ENCODE measurements at places on chromosomes 2 and 18.

DNA sequence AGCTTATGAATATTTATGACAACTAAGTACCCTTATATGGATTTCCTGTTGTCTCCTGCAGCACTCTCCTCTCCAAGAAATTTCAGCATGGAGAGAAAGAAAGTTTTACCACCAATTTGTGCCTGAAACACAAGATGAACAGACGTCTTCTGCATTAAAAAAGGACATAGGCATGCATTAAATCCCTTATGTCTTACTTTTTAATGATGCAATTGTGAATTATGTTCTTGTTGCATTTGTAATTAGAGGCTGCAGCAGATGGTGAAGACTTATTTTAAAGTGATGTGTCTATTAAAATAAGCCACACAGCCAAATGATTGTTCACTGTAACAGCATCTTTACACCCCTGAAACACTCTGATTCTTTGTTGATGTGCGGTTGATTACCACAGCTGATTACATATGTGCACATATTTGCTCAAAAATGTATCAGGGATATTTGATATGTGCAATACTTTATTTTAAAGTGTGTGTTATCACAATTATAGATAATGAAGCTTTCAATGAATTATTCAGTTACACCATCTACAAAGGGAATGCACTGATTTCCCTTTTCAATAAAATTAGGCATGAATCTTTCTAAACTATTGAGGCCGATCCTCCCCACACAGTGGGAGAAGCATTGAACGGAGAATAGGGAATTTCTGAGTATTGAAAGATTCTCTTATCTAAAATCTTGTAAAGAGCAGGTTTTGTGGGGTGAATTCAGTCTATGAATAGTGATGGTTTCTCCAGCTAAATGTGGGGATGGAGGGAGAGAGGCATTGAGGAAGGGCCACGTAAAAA is 585.1 kb downstream of the SLC4A3 start:
- DNase-seq = no peak

GRCh38 chr18:9992300-9992972 is 78.6 kb downstream of the VAPA start:
- DNase-seq = no peak

- DNase-seq = no peak
Measured at GRCh38 chr2:19203866-19204265, 154.6 kb downstream of the OSR1 start.

DNA sequence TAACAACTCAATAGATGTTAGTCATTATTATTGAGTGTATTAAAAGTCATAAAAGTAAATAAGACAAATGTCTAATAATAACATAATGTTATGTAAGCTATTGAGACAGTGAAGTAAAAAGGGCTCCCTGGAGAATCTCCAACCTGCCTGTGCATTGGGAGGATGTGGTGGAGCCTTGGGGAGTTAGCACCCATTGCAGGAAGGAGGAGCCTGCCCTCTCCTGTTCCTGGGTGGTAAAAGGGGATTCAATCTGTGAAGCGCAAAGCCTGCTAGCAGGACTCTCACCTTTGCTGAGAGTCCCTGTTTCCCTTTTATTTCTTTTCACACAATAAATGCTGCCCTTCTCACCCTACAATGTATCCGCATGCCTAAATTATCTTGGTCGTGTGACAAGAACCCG is 206.1 kb downstream of the RAB3GAP1 start:
- DNase-seq = no peak

- peak; percentile 93 for DNase-seq
Measured at GRCh38 chr2:27071277-27071989, at the start of gene OST4. OST4 (minus strand) TSS chr2:27071654.

DNA sequence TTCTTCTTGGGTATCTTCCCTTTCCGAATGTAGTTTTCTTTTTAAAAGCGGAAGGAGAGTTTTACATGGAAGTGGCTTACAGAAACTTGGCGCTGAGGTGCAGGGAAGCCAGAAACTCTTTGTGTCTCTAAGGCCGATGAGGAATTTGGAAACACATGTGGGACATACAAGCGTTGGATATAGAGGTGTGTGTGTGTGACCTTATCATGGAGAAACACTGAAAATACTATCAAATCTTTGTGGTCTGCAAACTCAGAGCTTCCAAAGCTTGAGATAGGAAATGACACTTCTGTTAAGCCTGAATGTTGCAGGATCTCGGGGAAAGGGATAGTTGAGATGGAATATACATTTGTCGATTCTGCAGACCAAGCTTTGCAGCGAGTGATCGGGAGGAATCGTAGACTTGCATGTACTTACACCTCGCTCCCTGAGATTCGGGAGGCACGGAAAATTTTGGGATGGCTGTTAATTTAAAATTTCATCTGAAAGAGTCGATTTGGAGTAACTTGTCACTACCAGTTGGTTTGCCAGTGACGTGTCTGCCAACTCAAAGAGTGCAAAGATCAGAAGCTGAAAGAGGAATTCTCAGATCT is 1.0 kb downstream of the NAB1 start:
- peak; percentile 62 for DNase-seq

- DNase-seq = no peak
Measured at GRCh38 chr2:173323371-173323770, 31.3 kb upstream of the CDCA7 start.

GRCh38 chr2:197215748-197216360 is 94.7 kb downstream of the ANKRD44 start:
- DNase-seq = no peak

GRCh38 chr2:100610381-100610831 is 47.6 kb downstream of the PDCL3 start:
- DNase-seq = peak; percentile 81

DNA sequence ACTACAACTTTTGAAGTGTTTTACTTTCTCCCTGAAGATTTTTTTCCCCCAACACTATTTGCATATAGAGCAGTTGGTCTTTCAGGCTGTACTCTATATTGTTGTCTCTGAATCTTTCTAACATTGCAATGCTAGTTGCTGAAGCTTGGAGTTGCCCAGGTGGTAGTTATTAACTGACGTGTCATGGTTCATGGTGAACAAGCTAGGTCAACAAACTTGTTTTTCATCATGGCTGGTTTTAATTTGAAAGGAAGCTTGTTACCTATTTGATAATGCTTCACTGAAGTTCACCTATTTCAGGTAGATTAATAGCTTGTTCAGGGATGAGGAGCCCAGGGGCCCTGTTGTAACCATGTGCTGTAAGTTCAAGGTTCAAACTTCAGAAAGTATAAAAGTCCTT is 158.8 kb upstream of the ZEB2 start:
- DNase-seq = no peak

GRCh38 chr2:2779727-2780126 is 448.7 kb upstream of the MYT1L start:
- DNase-seq = no peak

DNA sequence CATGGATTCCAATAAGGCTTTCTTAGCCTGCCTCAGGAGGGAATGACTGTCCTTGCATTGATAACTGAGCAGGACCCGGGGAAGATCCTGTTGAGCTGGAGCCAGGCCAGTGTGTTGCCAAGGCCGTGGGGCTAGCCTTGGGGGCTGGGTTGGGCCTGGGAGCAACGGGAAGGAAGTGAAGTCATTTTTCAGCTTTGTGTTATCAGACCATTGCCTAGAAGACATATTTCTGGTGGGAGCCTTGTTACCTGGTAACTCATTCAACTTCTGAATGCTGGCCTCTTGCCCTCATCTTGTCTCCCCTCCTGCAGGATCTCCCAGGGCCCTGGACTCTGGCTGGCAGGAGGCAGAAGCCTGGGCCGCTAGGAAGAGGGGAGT is 92.7 kb upstream of the MGAT5 start:
- peak; percentile 35 for DNase-seq

GRCh38 chr2:23399674-23400261 is 14.8 kb downstream of the KLHL29 start:
- DNase-seq = no peak

GRCh38 chr18:32930695-32931301 is 158.0 kb upstream of the KLHL14 start:
- no peak for DNase-seq

- DNase-seq = no peak
Measured at GRCh38 chr2:109155553-109156451, 26.8 kb downstream of the SH3RF3 start.

DNA sequence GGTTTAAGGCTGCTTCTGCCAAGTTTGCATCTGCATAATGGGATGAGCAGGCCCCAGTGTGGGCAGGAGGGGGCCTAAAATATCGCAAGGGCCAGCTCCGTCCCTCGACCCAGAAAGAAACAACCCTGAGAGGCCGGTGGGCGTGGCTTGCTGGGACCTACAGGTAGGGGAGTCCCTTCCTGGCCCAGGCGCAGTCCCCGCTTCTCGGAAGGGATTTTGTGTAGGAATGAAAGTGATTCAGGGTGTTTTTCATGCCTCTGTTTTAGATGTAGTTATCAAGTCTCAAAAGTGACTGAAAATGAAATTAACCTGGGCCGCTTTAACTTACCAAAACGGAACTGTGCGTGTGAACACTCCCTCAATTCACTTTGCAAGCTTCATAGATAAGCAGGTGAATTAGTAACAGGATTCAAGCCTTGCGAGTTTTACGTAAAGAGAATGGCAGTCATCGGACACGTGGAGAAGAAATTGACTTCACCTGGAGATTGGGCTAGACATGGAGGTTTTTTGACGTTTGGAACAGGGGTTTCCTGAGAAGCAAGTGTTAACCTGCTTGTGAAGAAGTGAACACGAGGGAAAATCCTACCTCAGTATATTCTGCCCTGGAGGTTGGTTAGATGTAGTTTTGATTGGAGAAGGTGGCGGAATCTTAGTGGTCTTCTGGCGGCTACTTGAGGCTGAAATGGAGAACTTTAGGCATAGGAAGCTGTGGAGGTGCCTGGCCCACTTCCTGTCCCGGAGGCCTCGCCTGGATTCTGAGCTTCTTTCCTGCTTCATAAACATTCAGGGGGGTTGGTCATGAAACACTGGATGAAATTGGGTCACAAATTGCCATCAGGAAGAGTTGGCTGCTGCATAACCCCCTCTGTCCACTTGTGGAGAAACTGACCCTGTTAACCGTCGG is 1.7 kb downstream of the NCK2 start:
- DNase-seq = no peak

- no peak for DNase-seq
Measured at GRCh38 chr2:148615381-148615841, 29.1 kb upstream of the EPC2 start.

- DNase-seq = no peak
Measured at GRCh38 chr18:34153711-34154110, 71.0 kb downstream of the NOL4 start.

DNA sequence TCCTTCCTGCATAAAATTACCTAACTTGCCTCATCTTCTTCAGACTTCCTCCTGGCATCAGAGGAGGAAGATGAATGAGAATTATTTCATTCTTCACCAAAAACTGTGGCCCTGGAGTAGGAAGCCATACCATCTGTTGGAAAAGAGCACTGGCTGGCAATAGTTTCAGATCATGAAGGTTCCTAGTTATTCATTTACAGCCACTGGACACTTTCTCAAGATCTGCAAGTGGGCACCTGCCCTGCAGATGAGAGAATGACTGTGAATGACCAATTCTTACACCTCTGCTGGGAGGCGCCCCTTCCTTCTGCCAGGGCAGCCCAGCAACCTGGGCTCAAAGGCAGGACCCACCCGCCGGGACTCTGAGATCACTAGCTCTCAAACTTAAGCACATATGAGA is 13.0 kb downstream of the DIPK1C start:
- no peak for DNase-seq

- no peak for DNase-seq
Measured at GRCh38 chr2:71876542-71877451, 270.9 kb downstream of the CYP26B1 start.

GRCh38 chr2:46485002-46485401 is 5.6 kb downstream of the TMEM247 start:
- DNase-seq = no peak

DNA sequence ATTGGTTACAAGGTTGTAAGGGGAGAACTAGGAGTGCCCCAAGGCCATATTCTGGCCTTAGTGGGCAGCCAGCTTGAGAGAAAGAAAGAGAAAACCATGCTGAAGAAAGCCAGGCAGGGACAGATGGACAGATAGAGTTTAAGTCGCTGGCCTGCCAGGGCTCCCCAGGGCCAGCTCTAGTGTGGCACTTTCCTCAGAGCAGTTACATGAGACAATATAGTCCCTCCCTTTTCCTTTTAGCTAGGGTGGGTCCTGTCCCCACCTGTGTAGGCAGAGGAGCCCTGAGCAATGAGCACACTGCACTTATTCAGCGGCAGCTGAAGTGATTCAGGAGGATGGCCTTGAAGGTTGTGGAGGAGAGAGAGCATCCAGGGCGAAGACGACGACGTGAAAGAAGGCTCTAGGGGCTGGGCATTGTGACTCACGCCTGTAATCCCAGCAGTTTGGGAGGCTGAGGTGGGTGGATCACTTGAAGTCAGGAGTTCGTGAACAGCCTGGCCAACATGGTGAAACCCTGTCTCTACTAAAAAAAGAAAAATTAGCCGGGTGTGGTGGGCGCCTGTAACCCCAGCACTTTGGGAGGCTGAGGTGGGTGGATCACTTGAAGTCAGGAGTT is 152.0 kb upstream of the SLC1A4 start:
- DNase-seq = no peak

DNA sequence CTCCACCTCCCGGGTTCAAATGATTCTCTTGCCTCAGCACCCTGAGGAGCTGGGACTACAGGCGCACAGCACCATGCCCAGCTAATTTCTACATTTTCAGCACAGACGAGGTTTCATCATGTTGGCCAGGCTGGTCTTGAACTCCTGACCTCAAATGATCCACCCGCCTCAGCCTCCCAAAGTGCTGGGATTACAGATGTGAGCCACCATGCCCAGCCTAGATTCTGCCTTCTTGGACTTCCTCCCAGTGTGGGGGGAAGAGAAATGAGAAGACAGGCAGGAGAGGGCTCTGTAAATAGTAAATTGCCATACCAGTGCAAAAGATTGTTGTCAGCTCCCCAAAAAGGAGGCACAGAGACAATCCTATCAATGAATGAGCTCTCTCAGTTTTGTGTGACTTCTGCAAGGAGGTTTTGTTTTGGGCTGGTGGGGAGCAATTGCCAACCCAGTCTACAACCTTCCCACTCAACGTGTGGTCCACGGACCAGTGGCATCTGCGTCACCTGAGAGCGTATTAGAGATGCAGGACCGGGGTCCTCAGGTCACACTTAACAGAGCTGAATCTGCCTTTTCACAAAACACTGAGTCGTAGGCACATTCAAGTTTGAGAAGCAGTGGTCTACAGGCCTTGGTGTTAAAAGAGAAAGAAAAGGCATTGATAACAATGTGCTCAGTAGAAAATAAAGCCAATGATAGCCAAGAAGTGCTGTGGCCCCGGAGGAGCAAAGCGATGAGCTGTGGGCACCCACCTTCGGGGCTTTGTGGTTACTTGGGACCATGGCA is 78.1 kb downstream of the MYCN start:
- DNase-seq = no peak

DNA sequence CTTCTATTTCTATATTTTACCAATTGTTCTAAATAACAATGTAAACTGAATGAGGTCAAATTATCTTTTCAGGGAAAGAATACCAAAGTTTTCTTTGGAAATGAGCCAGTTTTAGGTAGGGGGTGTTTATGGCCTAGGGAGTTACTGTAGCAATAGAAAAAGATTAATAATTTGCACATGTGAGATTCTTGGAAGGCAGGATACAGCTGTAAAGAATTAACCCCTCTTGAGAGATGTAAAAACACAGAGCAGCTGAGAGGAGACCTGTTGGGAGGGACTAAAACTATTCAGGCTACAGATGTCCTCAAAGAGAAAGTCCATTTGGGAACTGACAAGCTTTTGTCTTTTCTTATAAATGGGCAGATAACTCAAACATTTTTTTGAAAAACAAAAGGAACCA is 182.2 kb downstream of the FIGN start:
- peak; percentile 40 for DNase-seq
